ENCODE measurements at places on chromosomes 12 and 14. TPM values are rescaled to one million over a fixed set of nuclear protein-coding genes. Genes with fewer than 3 reads are reported as not detected.

The SLC5A8 gene
- not detected for polyA plus RNA-seq

The AICDA gene
- 0.23 TPM for polyA plus RNA-seq

DNA sequence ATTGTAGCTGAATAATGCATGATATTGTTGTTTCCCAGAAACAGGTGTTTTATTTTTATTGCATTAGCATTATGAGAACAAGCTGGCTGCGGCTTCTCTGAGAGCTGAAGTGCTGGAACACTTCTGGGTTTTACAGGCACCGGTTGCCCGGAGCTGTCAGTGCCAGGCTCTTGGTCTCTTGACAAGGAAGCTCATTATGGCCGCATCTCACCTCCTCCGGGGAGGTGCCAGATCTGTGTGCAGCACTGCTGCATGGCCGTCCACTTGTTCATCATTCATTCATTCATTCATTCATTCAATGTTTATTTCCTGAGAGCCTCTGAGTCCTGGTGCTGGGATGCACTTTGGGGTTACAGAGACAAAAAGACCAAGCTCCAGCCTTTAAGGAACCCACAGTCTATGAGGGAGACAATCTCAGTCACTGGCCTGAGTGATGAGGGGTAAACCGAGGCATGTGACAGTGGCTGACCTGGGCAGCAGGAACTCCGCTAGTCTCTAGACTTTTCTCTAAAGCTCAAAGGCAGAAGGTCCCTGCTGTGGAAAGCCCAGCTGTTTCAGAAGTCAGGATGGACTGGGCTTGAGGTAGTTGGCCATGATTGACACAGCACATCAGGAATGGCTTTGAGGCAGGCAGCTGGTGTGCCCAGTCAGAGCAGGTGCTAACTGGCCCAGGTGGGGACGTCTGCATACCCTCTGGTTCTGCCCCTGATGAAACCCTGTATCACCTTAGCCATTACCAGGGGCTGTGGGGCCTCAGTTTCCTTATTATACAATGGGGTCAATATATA, 181.0 kb downstream of the ADGRD1 start:
- DNase-seq: no peak

GRCh38 chr12:81705586-81705985, 53.6 kb downstream of the PPFIA2 start:
- no peak for DNase-seq

GRCh38 chr12:52837413-52837741, 3.3 kb upstream of the KRT79 start:
- no peak for DNase-seq

- DNase-seq: peak; percentile 18
These were observed 56.3 kb downstream of the PLXNC1 start for GRCh38 chr12:94204499-94205247.

DNA sequence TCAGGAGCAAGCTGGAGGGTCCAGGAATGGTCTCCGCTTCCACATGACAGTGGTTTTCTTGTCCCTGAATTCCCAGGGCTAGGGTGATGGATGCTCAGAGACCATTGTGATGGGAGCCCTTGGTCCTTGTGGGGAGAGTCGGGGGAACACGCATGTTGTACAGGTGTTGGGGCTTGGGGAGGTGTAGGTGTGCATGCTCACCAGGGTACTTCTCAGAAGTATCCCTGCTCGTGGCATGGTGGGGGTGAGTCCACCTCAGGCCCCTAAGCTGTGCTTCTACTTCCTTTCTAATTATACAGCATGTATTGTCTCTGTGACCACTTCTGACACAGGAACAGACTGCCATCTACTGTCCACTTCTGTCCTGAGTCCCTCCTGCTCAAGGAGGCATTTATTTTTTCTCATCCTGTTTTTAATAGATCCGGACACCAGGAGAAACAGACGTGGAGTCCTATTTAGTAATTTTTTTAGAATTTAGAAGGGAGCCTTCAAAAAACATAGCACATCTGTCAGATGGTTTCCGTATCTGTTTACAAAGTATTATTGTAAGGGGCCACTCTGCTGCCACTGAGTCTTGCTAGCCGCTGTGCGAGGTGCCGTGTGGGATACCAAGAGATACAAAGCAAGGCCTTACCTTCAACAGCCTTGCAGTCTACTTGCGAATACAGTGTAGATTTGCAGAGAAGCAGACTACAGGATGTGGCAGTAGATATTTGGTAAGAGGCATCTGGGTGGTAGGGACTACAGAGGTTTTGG, 10.5 kb downstream of the NTF3 start:
- DNase-seq: no peak

- no peak for DNase-seq
These were observed 280.6 kb upstream of the RTL1 start for GRCh38 chr14:101184104-101184455.

GRCh38 chr12:2014231-2014630, 10.0 kb upstream of the DCP1B start:
- no peak for DNase-seq

The IFI27L1 gene
- 11.6 TPM for polyA plus RNA-seq

DNA sequence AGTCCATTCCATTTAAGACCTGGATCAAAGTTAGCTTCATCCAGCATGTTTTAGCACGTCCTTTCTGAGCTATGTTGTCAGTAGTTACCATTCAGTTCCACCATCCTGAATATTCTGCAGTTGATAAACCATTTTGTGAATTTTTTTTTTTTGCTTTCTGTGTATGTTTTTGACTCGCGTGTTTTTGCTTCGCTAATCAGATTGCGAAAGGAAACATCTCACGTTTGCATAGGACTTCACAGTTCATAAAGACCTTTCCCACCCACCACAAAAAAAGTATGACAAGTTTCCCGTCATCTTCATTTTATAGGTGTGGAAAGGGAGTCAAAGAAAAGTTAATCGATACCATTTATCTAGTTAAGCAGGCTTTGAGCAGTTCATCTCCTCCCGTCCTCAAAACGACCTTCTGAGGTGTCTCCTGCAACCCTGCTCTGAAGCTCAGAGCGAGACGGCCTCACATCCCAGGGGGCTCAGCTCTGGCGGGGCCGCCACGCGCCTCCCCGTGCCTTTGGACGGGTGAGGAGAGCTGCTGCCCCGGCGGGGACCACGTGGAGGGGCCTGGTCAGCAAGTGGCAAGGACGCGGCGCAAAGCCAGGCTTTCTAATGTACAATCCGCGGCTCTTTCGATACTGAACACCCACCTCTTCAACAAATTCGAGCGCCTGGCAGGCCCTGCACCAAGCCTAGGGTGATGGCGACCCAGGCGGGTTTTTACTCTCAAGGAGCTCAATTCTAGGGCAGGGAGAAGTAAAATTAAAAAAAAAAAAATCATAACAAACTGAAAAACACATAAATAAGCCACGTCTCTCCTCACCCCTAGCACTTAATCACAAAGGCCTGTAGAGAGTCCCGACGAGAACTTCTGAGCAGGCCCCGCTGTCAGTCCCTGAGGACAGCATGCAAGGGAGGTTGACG, 988 bp upstream of the TMEM263 start:
- peak; percentile 53 for DNase-seq

DNA sequence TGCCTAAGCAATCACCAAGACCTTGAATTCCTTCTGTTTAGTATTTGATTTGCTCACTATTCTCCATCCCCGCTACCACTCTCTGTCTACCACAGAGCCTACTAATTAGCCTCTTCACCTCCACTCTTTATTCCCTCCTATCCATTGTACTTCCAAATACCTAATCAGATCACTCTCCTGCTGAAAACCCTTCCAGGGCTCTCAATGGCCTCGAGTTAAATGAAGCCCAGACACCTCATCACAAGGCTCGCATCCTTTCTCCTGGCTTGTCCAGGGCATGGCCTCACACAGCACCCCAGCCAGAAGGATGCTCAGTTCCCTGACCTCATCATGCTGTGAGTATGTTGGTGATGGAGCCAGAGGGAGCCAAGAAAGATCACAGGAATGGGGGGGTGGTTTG, 71.4 kb upstream of the PRMT8 start:
- no peak for DNase-seq

GRCh38 chr14:54253195-54253947, 143.4 kb upstream of the CDKN3 start:
- DNase-seq: no peak

GRCh38 chr14:51653079-51653774, 1.5 kb downstream of the FRMD6 start:
- peak; percentile 64 for DNase-seq

- no peak for DNase-seq
These were observed 225.0 kb downstream of the LRIG3 start for GRCh38 chr12:58695263-58695662.

DNA sequence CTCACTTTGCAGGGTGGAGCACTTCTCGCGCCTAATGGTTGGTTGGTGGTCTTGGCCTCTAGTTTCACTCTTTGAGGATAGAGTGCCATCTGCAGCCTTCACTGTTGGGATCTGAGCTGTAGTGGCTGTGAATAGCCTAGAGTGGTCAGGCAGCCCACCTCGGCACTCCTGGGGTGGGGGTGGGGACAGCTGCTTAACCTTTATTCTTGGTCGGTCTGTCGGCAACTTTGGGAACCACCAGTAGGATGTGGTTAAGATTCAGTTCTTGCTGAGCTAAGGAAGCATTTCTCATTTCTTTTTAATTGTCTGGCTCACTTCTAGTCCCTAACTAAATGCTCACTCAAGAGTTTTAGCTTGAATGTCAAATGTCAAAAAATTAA, 21.1 kb downstream of the TMBIM6 start:
- DNase-seq: no peak

The MYF5 gene
- 29.5 TPM for polyA plus RNA-seq

DNA sequence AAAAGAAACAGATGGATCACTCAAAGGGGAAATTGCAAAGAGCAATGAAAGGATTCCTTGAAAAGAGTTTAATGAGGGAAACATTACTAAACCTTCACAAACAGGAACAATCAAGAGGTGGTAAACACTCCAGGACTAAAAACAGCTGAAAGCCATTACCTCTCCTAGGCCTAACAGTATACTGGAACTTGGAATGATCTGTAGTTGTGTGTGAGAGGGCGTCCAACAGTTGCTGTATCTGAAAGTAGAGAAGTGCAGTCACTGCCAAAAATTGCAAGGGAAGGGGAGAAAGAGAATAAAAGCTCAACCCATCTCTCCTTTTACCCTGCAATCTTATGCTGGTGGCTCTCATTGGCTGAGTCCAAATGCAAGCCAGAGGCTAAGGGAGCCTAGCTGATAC, 17.0 kb upstream of the MIS18BP1 start:
- DNase-seq: peak; percentile 16

The ANHX gene
- polyA plus RNA-seq: not detected

The KRT8 gene
- polyA plus RNA-seq: 2.1 TPM

The TMEM233 gene
- 4.9 TPM for polyA plus RNA-seq

GRCh38 chr14:55354500-55354899, 57.1 kb downstream of the ATG14 start:
- peak; percentile 33 for DNase-seq

DNA sequence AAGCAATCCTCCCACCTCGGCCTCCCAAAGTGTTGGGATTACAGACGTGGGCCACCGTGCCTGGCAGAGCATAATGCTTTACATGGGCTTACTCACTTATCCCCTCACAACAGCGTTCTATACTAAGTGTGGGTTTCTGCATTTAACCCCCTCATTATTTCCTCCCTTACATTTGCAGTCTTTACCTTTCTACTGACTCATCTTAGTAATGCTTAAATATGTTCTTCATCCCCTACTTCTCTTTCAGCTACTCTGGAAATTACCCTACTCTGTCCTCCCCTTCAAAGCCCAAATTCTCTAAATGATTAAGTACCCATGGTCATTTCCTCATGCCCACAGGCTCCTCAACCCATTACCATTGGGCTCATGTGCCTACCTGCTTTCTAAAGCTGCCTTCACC, 40.7 kb downstream of the NKX2-1 start:
- no peak for DNase-seq

DNA sequence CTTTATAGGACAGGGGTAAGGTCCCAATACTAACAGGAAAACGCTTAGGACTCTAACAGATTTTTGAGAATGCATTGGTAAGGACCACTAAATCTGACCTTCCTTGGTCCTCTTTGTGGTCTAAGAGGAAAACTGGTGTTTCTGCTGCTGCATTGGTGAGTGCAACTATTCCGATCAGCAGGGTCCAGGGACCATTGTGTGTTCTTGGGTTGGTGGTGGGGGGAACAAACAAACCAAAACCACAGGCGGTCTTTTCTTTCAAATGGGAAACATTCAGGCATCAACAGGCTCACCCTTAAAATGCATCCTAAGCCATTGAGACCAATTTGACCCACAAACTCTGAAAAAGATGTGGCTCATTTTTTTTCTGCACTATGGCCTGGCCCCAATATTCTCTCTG, 20.7 kb downstream of the EPYC start:
- DNase-seq: no peak

DNA sequence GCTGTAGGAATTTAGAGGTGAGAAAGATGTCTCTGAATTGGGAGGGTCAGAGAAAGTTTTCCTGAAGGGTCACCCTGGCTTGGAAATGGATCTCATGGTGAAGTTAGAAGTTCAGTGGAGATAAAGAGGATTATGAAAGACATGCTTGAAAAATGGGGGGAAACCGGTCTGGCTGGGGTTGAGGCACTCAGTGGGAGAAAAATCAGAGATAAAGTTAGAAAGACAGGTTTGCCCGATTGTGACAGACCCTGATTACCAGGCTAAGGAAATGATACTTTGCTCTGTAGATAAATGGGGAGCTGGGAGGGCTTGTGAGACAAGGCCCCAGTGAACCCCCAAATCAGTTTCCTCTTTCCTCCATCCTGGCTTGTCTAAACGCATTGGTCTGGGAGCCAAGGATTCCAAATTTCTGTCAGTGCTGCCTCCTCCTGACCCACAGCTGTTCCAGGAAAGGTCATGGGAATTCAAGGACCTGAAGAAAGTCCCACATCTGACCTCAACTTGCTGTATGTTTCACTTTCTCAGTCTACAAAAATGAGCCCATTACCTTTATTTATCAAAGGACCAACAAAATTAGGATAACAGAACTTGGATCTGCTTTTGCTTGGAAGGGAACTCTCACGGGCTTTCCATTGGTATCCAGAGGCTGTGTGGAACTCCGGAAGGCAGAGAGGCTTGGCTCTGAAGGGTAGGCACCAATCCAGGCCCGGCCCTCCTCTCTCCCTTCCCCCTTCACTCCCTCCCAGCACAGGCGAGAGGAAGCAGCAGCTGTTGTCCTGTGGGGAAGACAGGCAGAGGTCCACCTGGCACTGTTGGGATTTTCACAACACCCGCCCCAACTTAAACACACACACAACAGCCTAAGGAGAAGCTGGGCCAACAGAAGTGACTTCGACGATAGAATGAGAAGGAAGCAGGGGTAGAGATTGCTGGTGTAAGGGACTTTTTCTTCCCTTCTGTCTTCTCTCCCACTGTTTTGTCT, 3.4 kb upstream of the RNASE7 start:
- peak; percentile 91 for DNase-seq

The CNTN1 gene
- 28.7 TPM for polyA plus RNA-seq

The ARHGAP9 gene
- polyA plus RNA-seq: 8.3 TPM

The LMNTD1 gene
- polyA plus RNA-seq: not detected

DNA sequence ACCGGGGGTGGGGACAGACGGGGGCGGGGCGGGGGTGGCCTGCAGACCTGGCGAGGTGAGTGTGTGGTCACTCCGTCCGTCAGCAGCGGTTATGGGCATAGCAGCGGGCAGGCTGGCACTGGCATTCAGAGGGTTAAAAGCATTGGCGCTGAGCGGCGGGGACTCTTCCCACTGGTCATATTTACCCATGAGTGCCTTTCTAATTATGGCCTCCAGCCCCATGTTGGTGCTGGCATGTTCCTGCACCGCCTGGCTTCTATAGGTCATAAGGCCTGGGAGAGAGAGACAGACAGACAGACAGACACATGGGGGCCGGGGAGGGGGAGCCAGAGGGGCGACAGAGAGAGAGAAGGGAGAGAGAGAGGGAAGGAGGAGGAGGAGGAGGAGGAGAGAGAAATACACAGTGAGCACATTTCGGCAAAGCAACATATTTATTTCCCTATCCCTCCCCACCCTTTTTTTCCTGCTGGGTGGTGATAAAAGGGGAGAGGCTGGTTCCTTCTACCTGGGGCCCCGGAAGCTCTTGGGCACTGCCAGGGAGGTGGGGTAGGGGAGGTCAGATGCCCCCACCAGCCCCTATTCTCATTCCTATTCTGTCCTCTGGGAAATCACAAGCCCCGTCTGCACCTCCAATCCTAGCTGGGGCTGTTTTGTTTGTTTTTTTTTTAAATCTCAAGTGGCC, 32.6 kb downstream of the RFLNA start:
- DNase-seq: no peak

The MIS18BP1 gene
- 17.8 TPM for polyA plus RNA-seq

Data from hindlimb muscle (tissue), 1 donor.